ENCODE measurements at places on chromosomes 12 and 14.

- DNase-seq = no peak
Measured at GRCh38 chr12:92848740-92849139, 80.4 kb downstream of the EEA1 start.

DNA sequence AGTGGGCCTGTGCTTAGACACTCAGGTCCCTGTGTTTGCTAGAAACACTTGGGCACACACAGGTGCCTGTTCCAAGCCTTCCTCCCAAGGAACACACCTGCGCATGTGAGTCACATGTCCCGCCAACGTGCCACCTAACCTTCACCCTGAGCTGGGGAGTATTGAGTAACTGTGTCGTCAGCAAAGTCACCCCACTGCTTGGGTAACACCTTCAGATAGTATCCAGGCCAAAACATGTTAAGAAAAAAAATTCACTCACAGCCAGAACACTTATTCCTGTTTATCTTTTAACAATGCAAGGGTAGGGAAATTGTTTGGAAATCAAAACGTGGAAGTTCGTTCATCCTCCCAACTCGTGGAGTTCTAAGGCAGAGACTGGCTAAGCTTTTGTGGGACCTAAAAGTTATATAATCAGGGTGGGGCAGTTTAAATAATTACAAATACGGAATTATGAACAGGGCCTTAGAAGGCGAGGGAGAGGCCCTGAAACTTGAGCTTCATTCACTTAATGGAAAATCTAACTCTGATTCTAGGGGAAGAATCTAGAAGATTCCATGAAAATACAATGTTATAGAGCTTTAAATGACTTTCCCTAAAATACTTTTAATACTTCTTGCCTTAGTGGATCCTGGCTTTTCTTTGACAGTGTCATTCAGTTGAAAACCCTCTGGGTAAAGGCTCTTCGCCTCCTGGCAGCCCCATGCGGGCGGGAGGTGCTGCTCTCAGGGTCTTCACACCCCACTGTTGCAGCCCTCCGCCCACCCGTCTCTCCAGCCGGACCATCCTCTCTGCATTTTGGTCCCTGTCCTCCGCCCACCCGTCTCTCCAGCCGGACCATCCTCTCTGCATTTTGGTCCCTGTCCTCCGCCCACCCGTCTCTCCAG is 30.3 kb upstream of the ADIPOR2 start:
- DNase-seq = peak; percentile 47

- DNase-seq = no peak
Measured at GRCh38 chr14:68391311-68392014, 401.4 kb downstream of the ZFP36L1 start.

GRCh38 chr12:111057701-111058425 is 137.5 kb upstream of the MYL2 start:
- DNase-seq = no peak

Measured in hematopoietic multipotent progenitor cell treated with erythropoietin and hydrocortisone succinate and interleukin-3 and kit ligand, for 17 days (in vitro differentiated cells).